T-helper 9 cell (primary cell): ENCODE measurements at places on chromosomes 5 and 9.

- no peak for DNase-seq
These were observed 2.4 kb downstream of the DCAF12 start for GRCh38 chr9:34124099-34124498.

DNA sequence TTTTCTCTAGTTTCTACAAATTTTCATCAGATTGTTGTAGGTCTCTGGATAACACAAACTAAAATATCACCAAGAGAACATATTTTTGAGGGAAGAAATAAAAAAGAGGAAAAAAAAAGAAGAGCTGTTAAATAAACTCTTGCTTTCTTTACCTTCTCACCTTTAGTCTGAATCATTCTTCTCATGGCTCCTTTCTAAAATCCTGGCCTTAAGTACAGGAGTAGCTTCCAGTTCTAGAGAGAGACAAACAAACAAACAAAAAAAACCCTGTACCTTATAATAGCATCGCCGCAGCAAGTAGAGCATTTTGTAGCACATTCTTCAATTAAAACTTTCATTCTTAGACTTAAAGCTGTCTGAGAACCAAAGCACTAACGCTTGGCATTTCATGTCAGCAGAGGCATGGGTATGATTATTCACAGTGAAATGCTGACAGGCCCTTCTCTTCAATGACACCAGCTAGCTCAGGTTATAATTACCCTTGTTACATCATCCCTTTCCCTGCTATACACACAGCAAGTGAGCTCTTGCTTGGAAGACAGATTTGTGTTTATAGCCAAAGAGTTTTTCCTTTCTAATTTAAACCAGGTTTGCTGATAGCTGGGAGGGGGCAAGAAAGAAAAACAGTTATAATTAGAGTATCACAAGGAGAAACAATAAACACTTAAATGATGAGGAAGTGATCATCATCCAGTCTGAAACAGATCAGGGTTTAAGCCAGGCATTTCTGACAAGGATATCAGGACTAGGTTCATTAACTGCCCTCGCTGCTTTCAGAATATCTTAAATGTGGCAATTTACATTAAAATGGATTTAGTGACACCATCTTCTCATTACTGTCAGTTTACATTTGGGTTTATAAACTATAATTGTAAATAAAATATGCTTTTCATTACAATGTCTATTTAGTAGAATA is 510.9 kb upstream of the ZNF608 start:
- no peak for DNase-seq

DNA sequence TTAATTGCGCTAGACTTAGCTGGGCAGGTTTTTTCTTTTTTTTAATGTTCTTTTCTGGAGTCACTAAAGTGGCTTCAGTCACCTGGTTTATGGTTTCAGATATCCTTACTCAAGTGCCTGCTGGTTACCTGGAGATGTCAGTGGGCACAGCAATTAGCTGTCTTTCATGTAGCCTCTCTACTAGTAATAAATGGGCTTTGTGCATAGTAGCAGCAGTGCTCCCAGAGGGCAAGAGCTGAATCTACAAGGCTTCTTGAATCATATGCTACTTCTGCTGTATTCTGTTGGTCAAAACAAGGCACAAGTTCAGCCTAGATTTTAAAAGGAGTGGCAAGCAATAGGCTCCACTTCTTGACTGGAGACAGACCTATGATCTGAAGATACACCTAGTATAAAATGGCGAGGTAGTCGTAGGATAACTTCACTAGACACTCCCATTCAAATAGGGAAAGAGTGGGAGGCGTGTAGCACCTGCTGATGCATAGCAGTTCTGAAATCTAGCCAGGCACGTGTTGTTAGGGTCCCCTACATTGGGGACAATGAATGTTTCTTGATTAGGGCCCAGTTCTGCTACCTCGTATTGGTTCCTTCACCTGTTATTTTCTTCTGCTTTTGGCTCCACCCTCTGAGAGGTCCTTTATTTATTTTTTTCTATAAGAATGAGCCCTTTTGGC is 7.0 kb downstream of the SCAMP1 start:
- DNase-seq, result no peak

GRCh38 chr5:134225780-134226440 is at the start of gene PPP2CA:
Gene PPP2CA, minus strand, starts transcription at chr5:134226073. Its CDS starts 212 bp downstream, at chr5:134225861.
- peak; percentile 97 for DNase-seq

- DNase-seq, result no peak
These were observed 77.6 kb downstream of the SIL1 start for GRCh38 chr5:139120521-139120920.

- DNase-seq, result no peak
These were observed 423.6 kb downstream of the IRX1 start for GRCh38 chr5:4019009-4019769.

- DNase-seq, result no peak
These were observed 13.0 kb upstream of the MSANTD3 start for GRCh38 chr9:100413839-100414420.

- no peak for DNase-seq
These were observed 51.2 kb downstream of the STRBP start for GRCh38 chr9:123217128-123217654.

- DNase-seq, result no peak
These were observed 256.0 kb downstream of the CWC27 start for GRCh38 chr5:65024681-65025080.

DNA sequence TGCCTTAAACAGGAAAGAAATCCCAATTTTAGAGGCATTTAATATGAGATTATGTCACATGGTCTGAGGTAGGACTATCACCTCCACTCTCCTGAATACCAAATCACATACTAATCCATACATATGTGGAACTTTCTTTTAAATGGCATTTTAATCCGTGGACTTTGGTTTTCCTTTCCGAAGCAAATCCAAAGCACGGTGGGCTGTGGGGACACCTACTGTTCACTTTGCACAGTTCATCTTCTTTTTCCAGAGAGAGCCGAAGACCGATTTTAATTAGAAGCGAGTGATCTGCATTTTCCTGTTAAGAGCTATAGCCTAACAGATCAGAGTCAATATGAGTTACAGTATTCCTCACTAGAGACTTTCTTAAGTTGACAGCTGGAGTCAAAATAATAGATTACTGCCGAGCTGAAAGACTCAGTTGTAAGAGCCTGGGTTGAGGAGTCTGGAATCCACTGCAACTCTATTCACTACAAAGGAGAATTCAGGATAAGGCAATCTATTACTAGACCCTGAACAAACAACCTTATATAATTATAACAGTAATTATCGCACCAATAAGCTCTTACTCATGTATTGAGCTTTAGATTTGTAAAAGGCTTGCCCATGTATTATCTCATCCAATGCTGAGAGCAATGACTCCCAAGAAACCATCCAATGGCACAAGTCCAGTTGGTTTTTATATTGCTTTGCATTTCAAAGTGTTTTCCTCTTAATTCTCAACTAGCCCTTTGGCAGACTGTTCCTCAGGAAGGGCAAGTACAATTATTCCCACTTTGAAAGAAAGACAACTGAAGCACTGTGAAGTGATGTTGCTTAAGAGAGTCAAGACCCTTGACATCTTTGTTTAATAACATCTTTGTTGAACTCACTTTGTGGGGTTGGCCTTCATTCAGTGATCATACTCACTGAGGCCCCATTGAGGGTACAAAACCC is 144.7 kb downstream of the TRPM6 start:
- no peak for DNase-seq

GRCh38 chr5:117337064-117337749 is 762.6 kb upstream of the SEMA6A start:
- no peak for DNase-seq

DNA sequence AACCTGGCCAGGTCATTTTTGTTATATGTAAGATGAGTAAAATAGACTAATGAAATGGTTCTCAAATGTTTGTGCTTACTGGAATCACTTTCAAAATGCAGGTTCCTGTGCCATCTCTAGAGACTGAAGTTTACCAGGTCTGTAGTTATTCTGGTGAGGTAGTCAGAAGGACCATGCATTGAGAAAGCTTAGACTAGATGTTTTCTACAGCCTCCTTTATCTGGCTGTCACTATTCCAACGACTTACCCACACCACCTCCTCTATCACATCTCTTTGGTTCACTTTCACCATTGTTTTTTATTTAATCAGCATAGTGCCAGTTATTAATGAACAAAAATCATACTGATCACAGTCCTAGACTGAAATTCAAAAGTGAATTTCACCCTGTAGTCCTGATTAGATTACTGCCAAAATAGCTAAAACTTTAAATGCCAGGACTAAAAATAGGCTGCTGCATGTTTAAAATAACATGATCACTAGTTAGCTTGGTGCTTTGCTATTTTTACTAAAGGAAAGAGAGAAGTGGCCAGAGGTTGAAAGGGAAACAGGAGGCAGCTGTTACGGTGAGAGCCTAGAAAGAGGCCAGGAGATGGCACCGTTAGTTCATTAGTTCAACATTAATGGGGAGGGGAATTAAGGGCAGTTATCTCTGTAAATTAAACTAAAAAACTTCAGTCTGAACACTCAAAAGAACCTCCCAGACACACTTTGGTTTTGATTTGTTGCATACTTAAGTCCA is 13.9 kb upstream of the FNIP1 start:
- no peak for DNase-seq

DNA sequence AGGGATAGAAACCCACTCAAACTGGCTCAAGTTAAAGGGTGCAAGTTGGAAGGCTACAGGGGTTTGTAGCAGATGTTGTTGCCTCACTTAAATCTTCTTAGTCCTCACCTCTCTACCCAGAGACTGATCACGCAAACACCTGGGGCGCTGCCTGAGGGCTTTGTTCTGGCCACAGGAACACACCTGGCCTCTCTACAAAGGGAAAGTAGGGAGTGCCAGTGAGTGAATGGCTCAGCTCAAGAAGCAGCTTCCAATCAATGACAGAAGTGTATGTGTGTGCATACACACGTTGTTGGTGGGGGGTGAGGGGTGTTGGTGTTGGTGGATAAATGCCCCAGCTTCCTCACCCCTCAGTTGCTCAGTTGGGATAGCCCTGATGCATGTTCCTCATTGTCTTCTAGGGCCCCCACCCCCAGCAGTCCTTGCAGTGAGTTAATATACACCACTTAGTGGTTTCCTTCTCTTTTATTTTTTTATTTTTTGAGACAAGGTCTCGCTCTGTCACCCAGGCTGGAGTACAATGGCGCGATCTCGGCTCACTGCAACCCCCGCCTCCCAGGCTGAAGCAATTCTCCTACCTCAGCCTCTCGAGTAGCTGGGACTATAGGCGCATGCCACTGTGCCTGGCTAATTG is 30.6 kb upstream of the CTNNA1 start:
- DNase-seq, result no peak

- DNase-seq, result no peak
These were observed 80.6 kb downstream of the MYO10 start for GRCh38 chr5:16855485-16855884.

DNA sequence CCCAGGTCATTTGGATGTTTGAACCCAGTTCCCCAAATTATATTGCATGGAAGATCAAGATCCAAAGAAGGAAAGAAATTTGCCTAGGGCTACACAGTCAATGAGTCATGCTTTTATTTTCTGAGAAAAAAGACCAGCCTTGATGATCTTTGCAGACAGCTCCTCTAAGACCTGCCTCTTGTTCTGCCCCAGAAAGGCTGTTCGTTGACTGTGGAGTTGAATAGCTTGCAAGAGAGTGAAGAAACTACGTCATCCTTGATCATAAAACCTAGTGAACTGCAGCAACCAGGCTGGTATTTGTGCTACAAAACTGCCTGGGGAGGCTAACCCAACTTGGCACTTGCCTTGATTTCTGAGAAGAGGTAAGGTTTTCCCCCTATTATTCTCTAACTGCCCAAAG is 263.9 kb downstream of the PAPPA start:
- no peak for DNase-seq

DNA sequence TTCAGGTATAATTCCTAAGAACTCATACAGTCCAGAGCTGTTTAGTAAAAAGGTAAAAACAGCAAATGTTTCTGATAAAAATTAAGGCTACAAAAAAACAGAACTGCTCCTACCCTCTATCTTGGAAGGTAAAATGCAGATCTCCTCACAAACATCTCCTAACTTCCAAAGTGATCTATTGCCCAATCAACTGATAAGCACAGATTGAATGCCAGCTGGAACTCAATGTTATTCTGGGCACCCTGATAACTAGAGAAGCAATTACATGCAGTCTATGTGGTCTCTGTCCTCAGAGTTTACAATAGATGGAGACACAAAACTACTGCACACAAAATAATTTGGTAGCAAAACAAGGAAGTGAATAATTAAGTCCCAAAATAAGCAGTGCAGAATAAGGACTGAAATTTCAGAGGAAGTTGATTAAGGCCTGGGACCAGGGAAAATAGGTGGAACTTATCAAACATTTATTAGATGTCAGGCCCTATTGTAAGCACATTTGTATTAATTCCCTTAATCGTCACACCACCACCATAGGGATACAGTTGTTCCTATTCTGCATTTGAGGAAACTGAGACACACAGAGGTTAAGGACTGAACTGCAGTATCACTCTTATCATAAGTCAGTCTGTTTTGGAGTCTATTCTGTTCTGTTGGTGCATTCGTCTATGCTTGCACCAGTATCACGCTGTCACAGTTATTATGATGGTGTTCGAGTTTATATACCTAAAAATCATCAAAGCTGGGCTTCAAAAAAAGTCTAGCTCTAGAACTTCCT is 102.2 kb upstream of the TARS1 start:
- no peak for DNase-seq

- DNase-seq, result no peak
These were observed 179.8 kb upstream of the ARRDC3 start for GRCh38 chr5:91562922-91563321.

GRCh38 chr9:126894052-126894603 is 20.5 kb upstream of the RALGPS1 start:
- no peak for DNase-seq

GRCh38 chr9:81002242-81002641 is 687.1 kb downstream of the TLE1 start:
- DNase-seq, result no peak

GRCh38 chr5:163889369-163889768 is 383.9 kb downstream of the MAT2B start:
- no peak for DNase-seq

GRCh38 chr5:154356020-154356655 is 89.7 kb upstream of the SAP30L start:
- no peak for DNase-seq

GRCh38 chr9:103700195-103700962 is 393.7 kb upstream of the SMC2 start:
- no peak for DNase-seq
